Midbrain (tissue), 1 donor: ENCODE measurements at places on chromosomes 11 and 22.

DNA sequence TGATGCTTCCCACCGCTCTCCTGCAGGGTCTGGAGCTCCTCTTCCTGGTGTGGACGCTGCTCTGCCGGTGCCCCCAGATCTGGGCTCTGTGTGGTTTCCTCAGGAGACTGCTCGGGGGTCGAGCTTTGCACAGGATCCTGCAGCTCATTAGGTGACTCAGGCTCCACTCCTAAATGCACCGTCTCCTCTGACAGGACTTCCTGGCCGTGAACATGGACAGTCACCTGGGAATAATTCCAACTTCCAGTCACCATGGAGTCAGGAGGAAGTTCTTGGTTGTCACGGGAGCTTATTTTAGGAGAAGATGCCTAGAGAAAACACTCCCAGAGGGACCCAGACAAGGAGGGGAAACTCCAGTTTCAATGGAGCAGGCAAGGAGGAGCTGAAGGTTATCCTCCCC, 11.9 kb downstream of the ZNF202 start:
- DNase-seq, result no peak

- no peak for DNase-seq
These were observed 33.6 kb downstream of the CYP2R1 start for GRCh38 chr11:14858404-14858803.

DNA sequence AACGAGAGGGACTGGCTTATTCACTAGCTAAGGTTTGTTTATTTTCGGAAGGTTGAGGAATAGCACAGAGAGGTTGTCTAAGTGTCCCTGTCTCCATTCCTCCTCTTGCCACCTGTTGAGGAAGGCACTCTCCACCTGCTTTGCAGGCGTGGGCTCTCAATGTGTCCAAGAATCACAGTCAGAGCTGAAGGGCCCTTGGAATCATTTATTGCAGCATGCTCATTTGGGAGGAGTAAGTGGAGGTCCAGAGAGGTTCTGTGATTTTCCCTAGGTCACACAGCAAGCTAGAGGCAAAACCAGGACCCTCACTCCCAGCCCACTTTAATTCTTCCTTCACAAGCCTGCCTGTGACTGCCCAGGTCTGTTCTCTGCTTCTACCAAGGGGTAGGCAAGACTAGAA, 21.3 kb downstream of the ZBTB16 start:
- no peak for DNase-seq

DNA sequence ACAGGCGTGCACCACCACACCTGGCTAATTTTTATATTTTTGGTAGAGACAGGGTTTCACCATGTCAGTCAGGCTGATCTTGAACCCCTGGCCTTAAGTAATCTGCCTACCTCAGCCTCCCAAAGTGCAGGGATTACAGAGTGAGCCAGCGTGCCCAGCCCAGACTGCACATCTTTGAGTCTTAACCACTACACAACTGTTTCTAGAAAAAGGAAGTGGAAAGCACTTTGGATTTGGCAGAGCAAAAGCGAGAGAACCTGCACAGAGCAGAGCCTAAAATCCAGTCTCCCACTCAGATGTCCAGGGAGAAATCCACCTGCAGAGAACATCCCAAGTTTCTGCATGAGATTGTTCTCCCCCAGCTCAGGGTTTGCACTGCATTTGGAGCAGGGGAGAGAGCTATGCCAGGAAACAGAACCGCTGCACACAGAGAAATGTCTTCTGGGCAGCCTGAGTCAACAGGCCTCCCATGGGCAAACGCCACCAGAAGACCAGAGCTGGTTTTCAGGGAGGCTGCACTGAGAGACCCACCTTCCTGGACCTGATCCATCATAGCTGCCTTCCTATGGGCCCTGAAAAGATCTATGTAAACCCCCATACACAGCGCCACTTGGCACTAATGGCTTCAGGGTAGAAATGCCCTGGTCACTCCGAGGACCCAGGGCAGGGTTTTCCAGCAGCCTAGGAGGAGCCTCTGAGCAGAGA, 54.0 kb downstream of the RPUSD4 start:
- DNase-seq, result no peak

- DNase-seq, result no peak
These were observed 27.3 kb upstream of the NECTIN1 start for GRCh38 chr11:119756169-119756865.

- DNase-seq, result no peak
These were observed 235.3 kb upstream of the SORL1-AS1 start for GRCh38 chr11:121688055-121688491.

DNA sequence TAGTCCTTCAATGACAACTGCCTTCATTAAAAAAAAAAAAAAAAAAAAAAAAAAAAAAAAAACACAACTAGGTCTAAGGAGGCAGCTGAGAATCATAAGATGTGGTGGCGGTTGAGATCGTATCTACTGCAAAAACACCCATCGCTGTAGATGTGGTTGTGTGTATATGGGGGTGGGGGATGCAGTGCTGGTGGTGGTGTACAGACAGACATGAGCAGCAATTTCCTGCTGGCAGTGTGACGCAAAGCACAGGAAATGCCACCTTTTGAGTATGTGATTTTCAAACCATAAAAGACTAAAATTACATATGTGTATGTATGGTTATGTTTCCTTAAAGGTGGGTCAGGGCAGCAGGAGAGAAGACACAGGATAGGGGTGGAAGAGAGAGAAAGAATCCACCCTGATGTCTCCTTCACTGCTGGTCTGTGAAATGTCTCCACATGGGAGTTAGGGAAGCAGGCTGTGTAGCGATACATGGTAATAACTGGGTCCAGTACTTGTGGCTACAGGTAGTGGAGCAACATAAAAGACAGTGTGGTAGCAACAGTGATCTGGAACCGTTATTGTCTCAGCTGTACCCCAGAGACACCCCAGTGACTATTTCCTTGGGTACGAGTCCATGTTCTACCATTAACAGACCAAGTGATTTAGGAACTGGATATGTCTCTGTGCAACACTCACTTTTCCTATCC, 57.9 kb downstream of the SYTL2 start:
- DNase-seq, result no peak

DNA sequence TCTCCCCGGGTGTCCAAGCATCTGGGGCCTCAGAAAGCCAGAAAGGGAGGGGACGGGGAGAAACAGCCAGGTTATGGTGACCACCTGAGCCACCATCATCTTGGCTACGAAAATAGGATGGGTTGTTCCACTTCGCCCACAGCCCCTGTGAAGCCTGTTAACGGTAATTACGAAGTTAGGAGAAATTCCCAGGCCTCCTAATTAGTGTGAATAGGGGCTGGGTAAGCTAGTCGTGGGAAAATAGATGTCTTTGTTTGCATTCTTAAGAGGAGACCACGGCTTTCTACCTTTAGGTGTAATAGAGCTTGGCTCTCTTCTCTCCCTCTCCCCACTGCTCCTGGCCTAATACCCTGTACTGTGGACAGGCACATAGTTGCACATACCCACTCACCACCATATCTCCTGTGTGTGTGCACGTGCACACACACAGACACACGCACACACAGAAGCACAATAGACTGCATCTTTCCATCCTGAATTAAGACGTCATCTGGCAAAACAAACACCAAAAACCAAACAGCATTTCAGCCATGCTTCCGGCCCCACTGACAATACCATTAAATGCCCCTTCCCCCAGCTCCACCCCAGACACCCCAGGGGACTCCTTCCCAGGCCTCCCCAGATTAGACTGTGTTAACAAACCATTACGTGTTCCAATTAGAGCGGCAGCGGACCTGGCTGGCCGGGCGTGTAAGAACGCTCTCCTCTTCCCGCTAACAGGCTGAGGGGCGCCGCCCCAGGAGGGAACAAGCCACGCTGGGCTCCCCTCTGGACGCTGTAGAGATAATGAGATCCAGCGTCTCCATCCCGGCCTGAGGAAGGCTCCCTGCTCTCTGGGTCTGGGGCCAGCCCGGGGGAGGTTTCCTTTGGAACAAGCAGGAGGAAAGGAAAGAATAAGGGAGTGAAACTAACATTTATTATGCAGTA, 72.8 kb downstream of the TP53I11 start:
- DNase-seq, result no peak

DNA sequence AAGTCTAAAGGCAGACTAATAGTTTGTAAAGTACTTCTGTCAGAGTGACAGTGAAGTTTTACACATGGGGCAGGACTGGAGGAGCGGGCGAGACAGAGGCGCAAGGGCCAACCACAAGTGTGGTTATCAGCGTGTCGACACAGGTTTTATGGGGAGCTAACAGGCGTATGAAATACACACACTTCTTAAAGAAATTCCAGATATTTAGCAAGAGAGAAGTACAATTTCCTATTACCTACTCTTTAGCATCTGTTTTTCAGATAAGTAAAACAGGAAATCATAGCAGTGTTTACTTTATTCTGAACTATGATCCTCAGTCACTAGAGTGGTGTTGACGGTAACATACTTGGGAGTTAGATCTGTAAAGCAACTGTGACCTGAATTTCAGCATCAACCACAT, 22.5 kb downstream of the VSIG10L2 start:
- DNase-seq, result no peak

DNA sequence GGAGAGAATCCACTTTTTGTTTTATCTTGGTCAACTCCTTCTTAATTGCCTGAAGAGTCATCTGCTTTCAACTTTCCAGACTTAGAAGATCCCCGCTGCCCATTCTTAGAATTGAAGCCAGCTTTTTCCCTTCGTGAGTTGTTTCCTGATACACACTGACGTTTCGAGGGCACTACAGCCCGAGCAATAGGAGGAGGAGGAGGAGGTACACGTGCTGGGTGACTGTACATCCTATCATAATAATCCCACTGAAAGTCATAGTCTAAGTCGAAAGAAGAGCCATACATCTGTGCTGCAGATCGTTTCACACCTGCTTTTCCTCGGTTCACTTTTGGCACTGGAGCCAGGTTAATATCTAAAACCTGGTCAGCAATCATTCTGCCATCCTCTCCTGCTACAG, 606.1 kb downstream of the DLG2 start:
- no peak for DNase-seq

GRCh38 chr11:73265278-73265810, 6.8 kb upstream of the P2RY6 start:
- DNase-seq, result no peak

- no peak for DNase-seq
These were observed 234.0 kb upstream of the ZC3H12C start for GRCh38 chr11:109859045-109859724.

DNA sequence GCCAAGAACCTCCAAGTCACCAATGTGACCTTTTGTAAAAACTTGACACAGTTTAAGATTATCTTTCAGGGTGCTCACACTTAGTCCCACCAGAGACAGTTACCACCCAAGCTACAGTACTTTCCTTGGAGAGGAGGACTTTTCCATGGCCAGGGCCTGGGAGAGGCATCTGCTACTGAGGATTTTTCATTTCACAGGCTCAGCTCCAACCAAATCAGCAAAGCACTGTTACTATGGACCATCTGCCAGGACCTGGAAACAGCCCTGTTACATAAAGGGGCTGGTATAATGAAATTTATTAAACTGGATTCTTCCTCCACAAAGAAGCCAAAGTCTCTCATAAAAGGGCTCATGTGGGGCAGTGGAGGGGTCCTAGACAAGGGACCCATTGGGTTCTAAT, 38.6 kb downstream of the SERGEF start:
- DNase-seq, result no peak

DNA sequence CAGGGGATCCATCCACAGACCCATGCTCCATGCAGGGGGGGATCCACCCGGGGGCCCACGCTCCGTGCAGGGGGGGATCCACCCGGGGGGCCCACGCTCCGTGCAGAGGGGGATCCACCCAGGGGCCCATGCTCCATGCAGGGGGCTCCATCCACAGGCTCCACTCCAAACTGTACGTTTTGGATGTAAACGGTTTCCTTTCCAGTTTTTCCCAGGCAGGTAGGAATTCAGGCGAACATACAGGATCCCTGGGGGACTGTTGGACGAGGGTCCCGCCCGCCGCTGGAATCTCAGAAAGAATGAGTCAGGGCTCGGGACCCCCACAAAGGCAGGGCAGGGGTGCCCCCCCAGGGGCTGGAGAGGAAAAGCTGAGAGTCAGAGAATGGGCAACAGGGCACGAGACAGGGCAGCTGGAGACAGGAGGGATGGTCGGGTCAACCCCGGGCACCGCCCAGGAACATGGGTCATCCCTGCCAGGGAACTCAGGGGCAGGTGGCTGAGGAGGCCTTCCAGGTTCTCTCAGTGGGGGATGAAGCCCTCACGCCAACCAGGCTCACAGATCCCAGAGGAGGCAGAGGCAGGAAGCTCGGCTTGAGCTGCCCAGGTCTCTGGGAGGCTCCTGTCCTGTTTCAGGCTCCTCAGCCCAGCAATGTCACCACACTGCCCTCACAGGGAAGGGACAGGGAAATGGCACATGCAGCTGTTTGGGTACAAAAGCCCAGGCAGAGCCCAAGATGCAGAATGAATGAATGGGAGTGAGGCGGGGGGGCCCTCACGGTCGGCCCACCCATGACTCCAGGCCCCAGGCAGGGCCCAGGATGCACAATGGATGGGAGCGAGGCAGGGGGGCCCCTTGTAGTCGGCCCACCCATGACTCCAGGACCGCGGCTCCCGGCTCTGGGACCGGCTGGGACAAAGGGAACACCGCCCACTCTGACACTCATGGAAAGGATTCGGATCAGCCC, 200.2 kb downstream of the BRD1 start:
- DNase-seq, result no peak
